ENCODE measurements at places on chromosomes 1 and 21.

DNA sequence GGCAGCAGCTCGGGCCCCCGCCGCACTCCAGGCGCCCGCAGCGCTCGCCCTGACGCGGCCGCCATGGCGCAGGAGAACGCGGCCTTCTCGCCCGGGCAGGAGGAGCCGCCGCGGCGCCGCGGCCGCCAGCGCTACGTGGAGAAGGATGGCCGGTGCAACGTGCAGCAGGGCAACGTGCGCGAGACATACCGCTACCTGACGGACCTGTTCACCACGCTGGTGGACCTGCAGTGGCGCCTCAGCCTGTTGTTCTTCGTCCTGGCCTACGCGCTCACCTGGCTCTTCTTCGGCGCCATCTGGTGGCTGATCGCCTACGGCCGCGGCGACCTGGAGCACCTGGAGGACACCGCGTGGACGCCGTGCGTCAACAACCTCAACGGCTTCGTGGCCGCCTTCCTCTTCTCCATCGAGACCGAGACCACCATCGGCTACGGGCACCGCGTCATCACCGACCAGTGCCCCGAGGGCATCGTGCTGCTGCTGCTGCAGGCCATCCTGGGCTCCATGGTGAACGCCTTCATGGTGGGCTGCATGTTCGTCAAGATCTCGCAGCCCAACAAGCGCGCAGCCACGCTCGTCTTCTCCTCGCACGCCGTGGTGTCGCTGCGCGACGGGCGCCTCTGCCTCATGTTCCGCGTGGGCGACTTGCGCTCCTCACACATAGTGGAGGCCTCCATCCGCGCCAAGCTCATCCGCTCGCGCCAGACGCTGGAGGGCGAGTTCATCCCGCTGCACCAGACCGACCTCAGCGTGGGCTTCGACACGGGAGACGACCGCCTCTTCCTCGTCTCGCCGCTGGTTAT is 2.8 kb downstream of the KCNJ9 start:
- DNase-seq = peak; percentile 61

- no peak for DNase-seq
Observed at GRCh38 chr1:162997499-162998285, 71.5 kb upstream of the RGS4 start.

DNA sequence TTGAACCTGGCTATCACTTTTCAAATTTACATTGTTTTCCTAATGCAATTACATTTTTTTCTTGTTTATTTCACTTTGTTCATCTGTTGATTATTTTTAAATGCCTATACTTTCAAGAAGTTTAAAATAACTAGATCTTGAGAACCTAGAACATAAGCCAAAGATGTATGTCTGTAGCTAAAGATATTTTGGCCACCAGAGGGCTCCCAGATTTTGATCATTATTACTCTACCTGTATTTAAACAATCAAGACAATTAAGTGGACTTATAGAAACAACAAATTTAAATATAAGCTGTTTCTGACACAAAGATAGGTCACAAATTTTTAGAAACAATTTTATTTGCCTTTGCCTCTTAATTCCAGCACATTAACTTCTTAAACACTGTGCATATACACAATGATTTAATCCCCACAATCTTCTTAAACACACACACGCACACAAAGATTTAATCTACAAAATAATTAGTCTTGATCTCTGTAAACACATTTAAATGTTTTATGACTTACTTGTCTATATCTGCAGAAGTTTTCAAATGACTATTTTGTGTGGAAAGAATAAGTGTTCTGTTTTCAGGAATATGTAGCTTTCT is 380.0 kb downstream of the DSCAM start:
- DNase-seq = no peak

GRCh38 chr1:27001570-27002360 is 8.3 kb downstream of the TRNP1 start:
- no peak for DNase-seq

GRCh38 chr1:205074513-205074912 is 9.7 kb downstream of the TMEM81 start:
- no peak for DNase-seq
